ENCODE measurements at places on chromosomes 4 and X.

GRCh38 chr4:124426279-124426678, 286.3 kb downstream of the ANKRD50 start:
- no peak for DNase-seq

DNA sequence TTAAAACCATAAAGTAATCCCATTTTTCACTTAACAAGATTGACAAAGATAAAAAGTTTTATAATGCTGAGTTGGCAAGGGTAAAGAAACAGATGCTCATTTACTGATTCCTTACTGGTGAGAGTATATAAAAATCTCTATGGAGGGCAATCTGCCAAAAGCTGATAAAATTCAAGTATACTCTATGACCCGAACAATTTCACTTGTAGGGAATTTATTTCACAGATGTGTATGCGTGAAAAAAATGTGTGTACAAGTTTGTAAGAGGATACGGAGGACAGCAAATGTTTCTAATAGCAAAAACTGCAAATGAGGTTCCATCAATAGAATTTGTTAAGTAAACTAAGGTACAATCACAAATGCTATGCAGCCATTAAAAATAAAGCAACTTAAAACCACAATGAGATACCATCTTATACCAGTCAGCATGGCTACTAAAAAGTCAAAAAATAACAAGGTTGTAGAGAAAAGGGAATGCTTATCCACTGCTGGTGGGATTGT, 23.4 kb downstream of the DHX15 start:
- DNase-seq, result no peak

- DNase-seq, result no peak
These were observed 387.9 kb upstream of the RPS6KA3 start for GRCh38 chrX:20654596-20655106.

- no peak for DNase-seq
These were observed 10.9 kb downstream of the RTL5 start for GRCh38 chrX:72120837-72121236.

- no peak for DNase-seq
These were observed 66.3 kb downstream of the TAB3 start for GRCh38 chrX:30822764-30823163.

DNA sequence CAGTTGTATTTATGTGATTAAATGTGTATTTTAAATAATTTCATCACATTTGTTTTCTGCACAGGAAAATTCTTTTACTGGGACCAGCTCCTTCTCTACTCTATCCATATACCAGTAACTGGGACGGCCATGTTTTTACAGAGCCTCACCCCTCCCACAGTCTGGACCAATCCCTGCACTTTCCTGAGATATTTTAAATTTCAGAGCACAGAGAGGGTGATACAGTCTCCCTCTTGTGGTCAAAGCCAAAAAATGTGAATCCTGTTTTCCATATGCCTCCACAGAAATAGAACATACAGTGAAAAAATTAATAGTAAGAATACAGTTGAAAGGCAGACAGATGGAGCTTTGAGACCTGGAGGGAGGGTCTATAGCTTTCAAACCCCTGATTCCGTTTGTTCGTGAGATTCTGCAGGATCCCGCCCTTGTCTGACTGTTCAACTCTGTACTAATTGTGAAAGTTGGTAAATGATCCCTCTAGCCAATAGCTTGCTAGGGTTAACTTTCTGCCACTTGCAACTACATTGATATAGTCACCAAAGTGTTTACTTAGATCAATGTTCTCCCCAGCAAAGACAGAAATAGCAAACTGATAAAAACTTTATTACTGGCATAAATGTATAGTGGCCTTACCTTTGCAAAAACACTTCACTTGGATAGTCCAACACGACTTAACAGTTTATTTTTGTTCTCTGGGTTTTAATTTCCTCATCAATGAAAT, 172.2 kb downstream of the PPARGC1A start:
- DNase-seq, result no peak

DNA sequence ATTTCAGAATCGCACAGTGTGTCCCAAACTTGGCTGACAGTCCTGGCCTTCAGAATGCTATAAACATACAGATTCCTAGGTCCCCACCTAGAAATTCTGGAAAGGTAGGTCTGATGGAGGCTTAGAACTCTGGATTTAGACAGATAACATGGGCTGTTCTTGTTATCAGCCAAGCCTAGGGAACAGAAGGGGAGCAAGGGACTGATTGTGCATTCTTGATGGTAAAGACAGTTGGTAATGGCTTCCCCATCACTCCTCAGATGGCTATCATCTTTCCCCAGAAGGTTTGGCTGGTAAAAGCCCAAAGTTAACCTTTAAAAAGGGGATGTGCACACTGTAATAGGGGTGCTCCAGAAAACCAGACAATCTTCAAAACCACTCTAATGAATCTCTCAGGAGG, 35.7 kb downstream of the DIPK2B start:
- no peak for DNase-seq
